ENCODE measurements at places on chromosomes 11 and 22. TPM values are rescaled to one million over a fixed set of nuclear protein-coding genes. Genes with fewer than 3 reads are reported as not detected.

The C11orf21 gene
- total RNA-seq, result 0.34 TPM

The AGBL2 gene
- 0.13 TPM for total RNA-seq

The TMPRSS13 gene
- total RNA-seq, result not detected

The ABCG4 gene
- not detected for total RNA-seq

The HPS4 gene
- total RNA-seq, result 23.4 TPM

The CD3G gene
- not detected for total RNA-seq

The TTLL12 gene
- 102 TPM for total RNA-seq

The ART1 gene
- not detected for total RNA-seq

The NRXN2 gene
- total RNA-seq, result not detected

The ZC3H7B gene
- total RNA-seq, result 55.7 TPM

- no peak for DNase-seq
Observed at GRCh38 chr11:130817330-130817944, 98.8 kb downstream of the SNX19 start.

DNA sequence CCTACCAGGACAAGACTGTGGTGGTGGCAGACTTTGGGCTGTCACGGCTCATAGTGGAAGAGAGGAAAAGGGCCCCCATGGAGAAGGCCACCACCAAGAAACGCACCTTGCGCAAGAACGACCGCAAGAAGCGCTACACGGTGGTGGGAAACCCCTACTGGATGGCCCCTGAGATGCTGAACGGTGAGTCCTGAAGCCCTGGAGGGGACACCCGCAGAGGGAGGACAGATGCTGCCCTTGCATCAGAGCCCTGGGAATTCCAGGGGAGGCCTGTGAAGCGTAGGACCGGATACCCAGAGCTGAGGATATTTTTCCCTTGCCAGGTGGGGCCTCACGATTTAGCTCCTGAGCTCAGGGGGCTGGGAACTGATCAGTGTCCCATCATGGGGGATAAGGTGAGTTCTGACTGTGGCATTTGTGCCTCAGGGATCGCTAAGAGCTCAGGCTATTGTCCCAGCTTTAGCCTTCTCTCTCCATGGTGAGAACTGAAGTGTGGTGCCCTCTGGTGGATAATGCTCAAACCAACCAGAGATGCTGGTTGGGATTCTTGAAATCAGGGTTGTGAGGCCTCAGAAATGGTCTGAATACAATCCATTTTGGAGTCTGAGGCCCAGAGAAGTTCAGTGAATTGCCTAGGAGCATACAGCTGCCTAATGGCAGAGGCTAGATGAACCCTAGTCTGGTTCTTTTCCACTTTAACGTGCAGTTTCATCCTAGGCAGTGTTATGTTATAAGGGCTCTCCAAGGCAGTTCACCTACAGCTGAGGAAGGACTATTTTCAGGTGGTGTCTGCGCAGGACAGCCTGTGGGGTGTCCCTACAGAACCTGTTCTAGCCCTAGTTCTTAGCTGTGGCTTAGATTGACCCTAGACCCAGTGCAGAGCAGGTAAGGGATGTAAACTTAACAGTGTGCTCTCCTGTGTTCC, 19.5 kb downstream of the PIK3IP1 start:
- peak; percentile 49 for DNase-seq

DNA sequence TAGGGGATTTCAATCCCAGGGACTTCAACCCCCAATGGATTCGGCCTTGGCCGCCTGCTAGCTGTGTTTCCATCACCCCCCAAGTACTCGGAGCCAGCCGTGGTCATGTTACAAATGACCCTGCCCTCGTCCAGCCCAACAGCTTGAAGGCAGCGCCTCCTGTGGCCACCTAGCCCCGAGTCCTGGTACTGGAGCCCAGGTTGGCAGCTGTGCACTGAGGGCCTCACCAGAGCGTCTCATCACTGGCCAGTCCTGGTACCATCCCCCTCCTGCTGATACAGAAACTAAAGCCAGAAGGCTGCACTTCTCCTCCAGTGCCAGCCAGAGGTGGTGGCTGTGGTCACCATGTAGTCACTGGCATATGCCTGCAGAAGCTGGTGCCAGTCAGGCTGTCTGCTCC, 44.9 kb upstream of the FADD start:
- DNase-seq, result no peak

- DNase-seq, result no peak
Observed at GRCh38 chr22:43858156-43858895, 4.0 kb downstream of the SULT4A1 start.

GRCh38 chr22:32880505-32880892, 79.0 kb downstream of the TIMP3 start:
- no peak for DNase-seq

- no peak for DNase-seq
Observed at GRCh38 chr22:50182176-50183081, 3.3 kb upstream of the TRABD start.

DNA sequence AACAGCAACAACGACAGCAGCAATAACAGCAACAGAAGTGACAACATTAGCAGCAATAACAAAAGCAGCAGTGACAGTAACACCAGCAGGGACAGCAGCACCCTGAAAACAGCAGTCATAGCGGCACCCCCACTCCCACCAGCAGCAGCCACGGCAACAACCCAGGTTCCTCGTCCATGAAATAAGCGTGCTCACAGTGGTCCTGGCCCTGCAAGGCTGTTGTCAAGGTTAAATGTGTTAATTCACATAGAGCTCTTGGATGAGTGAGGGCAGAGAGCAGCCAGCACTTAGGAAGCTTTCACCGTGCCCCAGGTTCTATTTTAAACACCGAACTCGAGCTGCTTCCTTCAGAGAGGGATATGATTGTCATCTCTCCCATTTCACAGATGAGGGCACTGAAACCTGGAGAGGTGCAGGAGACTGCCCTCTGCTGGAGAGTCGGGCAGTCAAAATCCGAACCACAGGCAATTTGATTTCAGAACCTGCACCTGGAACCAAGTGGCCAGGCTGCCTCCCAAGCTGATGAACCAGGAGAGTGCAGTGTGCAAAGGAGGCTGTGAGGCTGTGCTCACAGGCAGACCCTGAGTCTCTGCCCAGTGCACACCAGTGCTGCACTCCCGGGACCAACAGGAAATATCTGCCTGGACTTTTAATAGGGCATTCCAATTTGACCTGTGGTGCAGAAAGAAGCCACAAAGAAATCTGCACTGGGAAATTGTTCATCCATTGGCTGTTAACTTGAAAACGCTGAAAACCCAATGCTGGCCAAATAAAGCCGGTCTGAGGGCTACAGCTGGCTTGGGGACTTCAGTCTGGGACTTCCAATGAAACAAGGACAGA, 22.9 kb upstream of the FGF3 start:
- peak; percentile 41 for DNase-seq

DNA sequence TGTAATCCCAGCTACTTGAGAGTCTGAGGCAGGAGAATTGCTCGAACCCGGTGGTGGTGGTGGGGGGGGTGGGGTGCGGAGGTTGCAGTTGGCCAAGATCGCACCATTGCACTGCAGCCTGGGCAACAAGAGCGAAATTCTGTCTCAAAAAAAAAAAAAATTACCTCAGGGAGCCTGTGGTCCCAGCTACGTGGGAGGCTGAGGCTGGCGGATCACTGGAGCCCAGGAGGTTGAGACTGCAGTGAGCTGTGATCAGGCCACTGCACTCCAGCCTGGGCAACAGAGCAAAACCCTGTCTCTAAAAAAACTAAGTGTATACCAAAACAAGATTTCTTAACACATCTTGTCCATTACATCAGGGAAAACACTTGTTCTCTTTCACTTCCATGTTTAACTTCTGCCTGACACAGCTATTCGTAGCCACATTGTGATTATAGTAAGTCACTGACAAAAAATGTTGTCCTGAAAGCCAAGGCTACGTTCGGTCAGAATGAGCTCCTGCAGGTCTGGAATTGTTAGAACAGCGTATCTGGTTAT, 1.4 kb downstream of the TMEM80 start:
- peak; percentile 57 for DNase-seq

- peak; percentile 46 for DNase-seq
Observed at GRCh38 chr22:44023404-44024287, 456 bp upstream of the PARVB start.

DNA sequence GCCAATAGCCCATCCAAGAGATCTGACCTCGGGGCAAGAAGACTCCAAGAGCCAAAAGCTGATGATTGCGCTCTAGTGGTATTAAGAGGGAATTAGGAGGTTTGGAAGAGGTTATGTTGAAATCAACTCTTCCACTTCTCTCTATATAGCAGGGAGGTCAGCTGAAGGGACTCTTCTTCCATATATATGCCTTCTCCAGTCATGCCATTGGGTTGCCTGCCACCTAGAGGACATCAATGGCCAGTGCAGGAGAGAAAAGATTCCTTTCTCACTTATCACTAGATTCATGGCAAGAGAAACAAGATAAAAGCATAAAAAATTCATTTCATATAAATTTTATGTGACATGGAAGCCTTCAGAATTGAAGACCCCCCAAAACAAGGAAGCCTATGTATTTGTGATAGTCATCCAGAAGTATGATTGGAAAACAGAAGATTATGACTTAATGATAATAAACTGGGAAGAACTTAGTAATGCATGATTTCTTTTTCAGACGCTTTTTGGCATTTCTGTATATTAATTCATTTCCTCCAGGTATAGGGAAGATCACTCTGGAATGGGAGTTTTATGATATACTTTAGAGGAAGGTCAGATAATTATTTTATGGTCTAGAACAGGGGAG, 435.1 kb upstream of the DDI1 start:
- DNase-seq, result peak; percentile 71

DNA sequence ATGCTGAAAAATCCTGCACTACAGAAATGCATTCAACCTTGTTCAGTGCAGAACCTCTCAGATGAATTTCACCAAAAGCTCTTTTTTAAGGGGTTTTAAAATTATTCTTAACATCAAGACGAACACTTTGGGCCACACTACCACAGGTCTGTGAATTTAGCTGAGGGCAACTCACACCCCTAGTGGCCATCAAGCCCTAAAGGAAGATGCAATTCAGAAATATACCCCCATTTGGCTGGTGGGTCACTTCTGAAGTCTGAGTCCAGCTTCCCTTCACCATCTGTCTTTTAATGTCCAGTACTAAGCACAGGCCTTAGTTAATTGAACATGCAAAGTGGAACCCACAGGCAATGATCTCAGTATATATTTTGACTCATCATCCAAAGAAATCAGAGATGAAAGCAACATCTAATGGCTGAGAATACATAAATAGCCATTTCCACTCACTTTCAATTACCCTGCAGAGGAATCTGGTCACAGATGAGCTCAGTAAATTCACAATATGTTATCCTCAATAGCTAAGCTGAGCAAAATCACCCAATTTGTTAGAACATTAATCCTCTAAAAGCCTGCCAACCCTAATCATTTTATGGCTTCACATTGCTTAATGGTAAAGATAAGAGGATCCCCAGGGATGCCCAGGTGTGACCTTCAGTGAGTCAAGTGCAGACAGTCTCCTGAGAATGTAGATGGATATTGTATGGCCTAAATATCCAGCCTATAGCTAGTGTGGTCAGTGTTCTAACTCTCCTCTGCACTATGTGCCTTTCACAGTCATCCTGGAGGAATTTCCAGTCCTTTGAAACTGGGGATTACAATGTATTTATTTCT, 50.3 kb downstream of the FAM76B start:
- no peak for DNase-seq

DNA sequence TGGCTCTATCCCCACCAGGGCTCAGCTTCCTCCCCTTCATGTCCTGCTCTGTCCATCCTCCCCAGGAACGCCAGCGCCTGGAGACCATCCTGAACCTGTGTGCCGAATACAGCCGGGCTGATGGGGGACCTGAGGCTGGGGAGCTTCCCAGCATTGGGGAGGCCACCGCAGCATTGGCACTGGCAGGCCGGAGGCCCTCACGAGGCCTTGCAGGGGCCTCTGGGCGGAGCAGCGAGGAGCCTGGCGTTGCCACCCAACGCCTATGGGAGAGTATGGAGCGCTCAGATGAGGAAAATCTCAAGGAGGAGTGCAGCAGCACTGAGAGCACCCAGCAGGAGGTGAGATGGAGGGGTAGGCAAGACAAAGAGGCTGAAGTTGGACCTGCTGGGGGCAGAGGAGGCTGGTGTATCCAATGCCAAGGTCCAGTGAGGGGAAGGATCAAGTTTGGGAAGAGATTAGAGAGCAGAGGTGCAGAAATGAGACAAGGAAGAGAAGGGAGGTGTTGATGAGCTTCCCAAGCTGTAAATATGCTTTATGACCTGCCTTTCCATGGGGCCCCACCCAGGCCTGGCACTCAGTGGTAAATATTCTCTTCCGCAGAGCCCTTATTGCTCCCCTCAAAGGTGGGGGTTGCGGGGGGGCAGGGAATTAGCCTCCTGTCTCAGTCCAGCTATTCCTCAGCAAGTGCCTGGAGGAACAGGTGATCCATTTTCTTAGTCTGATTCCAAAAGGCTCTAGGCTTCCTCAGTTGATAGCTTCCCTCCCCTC, 23.9 kb downstream of the PHLDB1 start:
- no peak for DNase-seq

GRCh38 chr22:24157822-24158135, 23.5 kb upstream of the SUSD2 start:
- no peak for DNase-seq

DNA sequence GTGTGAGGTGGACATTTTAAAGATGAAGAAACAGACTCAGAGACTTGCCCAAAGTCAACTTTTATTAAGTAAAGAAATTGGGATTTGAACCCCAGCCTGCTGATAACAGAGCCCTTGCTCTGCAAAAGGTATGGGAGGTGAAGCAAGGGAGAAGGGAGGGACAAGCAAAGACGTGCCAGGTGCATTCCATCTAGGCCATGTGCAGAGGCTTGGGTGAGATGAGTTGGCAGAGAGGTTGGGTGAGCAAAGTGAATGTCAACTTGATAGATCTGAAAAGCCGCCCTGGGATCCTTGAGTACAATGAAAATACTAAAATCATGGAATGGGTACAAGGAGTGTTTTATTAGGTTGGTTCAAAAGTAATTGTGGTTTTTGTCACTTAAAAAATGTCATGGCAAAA, 341.3 kb downstream of the CADM1 start:
- no peak for DNase-seq

GRCh38 chr22:19378344-19378674, 53.2 kb downstream of the HIRA start:
- DNase-seq, result no peak

- no peak for DNase-seq
Observed at GRCh38 chr11:100964435-100964834, 165.2 kb downstream of the PGR start.

DNA sequence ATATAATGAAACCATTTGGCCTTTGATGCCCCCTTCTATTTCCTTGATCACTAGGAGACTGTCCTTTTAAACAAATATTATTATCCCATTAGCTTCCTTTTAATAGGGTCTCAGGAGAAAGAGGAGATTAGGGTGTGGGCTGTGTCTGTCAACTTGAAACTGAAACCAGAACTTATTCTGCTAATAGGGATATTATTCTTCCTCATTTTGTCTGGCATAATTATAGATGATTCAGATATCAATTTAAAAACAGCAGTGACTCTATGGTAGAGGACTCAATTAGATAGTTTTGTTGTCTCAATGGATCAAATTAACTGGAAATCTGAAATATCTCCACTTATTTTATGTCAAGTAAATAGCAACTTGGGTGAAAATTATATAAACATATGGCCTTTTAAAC, 584.9 kb upstream of the CCDC90B start:
- DNase-seq, result no peak

DNA sequence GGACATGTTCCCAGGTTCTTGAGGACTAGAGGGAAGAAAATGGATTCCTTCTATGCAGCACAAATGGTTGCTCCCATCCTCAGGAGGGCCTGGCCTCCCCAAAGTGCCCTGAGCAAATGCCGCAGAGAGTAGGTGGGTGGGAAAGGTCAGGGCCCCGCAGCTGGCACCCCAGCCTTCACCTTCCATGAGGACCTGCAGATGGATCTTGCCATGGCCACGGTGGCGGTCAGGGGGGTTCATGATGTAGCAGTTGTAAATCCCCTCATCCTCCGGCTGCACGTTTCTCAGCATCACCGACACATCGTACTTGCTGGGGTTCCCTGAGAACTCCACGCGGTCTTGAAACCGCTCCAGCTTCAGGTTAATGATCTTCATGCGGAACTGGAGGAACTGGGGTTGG, 8.5 kb downstream of the SCN2B start:
- DNase-seq, result no peak

Measured in HT1080 (cell line).